CD4-positive, alpha-beta T cell treated with Interleukin-4 for 1 hour (primary cell): ENCODE measurements at places on chromosomes 5 and 9.

- DNase-seq, result no peak
These were observed 360 bp upstream of the ZCCHC10 start for GRCh38 chr5:133026664-133027153.

DNA sequence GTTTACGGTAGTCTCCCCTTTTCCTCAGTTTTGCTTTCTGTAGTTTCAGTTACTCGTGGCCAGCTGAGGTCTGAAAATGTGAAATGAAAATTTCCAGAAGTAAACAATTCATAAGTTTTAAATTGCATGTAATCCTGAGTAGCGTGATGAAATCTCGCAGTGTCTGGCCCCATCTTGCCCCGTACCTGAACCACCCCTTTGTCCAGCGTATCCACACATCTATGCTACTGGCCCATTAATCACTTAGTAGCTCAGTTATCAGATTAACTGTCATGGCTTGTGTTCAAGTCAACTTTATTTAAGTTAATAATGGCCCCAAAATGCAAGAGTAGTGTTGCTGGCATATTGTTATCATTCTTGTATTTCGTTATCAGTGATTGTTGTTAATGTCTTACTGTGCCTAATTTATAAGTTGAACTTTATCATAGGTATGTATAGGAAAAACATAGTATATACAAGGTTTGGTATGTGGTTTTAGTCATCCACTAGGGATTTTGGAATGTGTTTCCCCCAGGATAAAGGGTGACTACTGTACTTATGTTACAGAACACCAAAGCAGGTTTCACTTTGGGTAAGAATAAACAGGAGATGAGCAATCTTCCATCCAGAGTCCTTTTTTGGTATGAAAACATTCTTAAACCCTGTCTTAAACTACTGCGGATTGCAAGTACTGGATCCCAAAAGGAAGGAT is 118.4 kb upstream of the KCNN2 start:
- no peak for DNase-seq

DNA sequence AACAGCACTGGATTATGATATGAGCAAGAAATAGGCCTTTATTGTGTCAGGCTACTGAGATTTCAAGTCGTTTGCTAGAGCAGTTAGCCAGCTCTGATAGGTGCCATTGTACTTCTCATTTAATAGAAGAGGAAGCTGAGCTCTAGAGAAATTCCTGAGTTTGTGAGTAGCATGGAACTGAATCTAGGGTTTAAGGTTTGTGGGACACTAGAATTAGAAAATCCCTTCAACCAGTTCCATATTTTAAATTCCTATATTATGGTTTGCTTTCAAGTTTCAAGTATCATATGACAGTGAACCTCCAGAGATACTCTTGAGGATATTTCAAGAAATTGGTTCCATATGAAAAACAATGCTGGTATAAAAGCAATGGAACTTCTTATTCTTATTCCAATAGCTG is 87.6 kb downstream of the ANKRD55 start:
- DNase-seq, result no peak

GRCh38 chr5:133948721-133949120 is 19.7 kb downstream of the C5orf15 start:
- DNase-seq, result no peak

GRCh38 chr5:41772785-41773442 is 97.3 kb downstream of the OXCT1 start:
- no peak for DNase-seq

GRCh38 chr5:73215891-73216610 is 43.1 kb downstream of the TMEM174 start:
- DNase-seq, result peak; percentile 58

GRCh38 chr5:77463905-77464304 is 28.2 kb downstream of the WDR41 start:
- no peak for DNase-seq

- no peak for DNase-seq
These were observed 7.9 kb upstream of the FIBCD1 start for GRCh38 chr9:130946766-130947617.

DNA sequence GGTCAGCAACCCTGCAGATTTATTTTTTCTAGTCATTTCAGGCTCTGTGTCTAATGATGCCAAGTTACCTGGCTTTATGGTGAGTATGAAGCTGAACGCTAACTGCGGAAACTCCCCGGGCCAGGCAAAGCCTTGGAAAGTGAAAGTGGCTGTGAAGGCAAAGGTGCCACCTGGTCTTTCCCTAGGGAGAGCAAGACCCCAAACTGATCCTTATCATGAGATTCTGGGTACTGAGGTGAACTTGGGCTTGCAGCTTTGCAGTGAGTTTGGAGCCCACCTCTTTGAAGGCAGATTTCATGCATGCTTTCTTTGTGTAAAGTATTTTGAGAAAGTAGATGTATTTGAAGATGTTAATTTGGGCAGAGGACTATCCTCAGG is 63.3 kb downstream of the CARTPT start:
- no peak for DNase-seq

DNA sequence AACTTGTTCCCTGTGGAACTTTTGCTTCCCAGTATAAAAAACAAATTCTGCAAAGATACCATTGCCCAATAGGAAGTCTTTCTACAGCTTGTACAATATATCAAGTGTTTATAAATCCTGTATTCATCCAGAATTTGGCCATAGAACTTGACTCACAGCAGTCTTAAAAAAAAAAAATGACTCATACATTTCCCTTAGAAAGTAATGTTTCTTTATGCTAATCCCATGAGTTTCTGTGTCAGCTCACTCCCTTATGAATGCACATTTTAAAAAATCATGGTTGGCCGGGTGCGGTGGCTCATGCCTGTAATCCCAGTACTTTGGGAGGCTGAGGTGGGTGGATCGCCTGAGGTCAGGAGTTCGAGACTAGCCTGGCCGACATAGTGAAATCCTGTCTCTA is 89.3 kb upstream of the DMRT1 start:
- DNase-seq, result no peak

- no peak for DNase-seq
These were observed 1215.0 kb upstream of the CDH9 start for GRCh38 chr5:28253431-28253830.

DNA sequence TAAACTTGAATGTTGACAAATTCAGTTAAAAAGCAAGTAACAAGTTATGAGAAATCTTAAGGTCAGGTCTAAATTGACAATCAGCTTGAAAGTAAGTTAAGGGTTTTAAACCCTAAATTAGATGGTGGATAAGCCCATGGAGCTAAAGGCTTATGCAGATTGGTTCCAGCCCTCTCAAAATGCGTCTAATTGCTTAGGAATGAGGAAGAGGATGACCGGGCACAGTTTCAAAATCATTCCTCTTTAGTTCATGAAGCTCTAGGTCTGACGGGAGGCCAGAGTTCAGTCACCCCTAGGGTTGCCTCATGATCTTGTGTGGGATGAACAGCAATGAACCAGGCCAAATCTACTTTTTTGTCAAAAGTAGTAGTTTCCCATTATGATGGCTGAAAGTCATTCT is 75.4 kb downstream of the SLC38A9 start:
- no peak for DNase-seq
